Stimulated activated CD4-positive, alpha-beta T cell treated with anti-CD3 and anti-CD28 coated beads, Interleukin-1b, Interleukin-23, amount 100 ng/mL, for 24 hours (primary cell): ENCODE measurements at places on chromosomes 6 and 20.

GRCh38 chr6:154478701-154479060 lies 31.8 kb downstream of the CNKSR3 start:
- DNase-seq, result no peak

DNA sequence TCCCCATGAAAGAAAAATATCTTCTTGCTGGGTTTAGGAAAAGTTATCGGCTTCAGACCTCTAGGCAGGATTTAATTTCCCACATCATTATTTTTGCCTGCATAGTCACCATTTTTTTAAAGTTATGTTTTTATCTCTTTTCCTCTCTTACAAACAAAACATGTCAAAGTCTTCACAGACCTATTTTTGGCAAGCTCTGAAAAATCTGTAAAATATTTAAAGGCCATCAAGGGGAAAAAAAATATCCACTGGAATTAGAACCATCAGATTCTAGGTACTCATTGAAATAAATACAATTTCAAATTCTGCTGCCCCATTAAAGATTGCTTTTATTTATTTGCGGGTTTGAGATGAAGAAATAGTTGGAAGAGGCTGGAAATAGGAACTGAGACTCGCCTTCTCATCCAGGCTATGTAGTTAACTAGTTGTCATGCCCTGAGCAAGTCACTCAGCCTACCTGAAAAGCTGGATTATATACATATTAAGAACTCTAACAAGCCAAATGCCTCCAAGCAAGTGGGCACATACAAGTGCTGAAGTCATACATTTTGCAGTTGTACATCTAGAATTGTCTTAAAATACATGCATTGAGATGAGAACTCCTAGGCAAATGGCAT lies 101.7 kb upstream of the SASH1 start:
- DNase-seq, result no peak

DNA sequence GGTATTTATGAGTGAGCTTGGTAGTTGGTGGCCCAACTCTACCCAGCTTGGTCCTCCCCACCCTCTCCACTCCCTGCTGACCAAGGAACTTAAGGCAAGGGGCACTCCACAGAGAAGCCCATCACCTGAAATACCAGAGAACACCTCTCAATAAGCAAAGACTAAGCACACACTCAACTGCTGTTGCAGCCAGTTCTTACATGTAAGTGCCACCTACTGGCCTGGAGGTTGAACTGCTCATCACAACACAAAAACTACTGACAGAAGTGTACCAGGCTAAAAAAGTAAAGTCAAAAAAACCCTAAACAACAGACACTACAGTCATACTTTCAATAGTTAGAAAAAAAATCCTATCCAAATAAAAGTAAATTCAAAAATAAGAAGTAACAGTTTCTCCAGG lies 146.2 kb downstream of the FAM83B start:
- no peak for DNase-seq

GRCh38 chr6:105364243-105364642 lies 38.6 kb downstream of the PREP start:
- DNase-seq, result no peak

- no peak for DNase-seq
These were observed 66.4 kb upstream of the DUSP22 start for GRCh38 chr6:225907-226306.
